ENCODE measurements at places on chromosomes 1 and 21.

DNA sequence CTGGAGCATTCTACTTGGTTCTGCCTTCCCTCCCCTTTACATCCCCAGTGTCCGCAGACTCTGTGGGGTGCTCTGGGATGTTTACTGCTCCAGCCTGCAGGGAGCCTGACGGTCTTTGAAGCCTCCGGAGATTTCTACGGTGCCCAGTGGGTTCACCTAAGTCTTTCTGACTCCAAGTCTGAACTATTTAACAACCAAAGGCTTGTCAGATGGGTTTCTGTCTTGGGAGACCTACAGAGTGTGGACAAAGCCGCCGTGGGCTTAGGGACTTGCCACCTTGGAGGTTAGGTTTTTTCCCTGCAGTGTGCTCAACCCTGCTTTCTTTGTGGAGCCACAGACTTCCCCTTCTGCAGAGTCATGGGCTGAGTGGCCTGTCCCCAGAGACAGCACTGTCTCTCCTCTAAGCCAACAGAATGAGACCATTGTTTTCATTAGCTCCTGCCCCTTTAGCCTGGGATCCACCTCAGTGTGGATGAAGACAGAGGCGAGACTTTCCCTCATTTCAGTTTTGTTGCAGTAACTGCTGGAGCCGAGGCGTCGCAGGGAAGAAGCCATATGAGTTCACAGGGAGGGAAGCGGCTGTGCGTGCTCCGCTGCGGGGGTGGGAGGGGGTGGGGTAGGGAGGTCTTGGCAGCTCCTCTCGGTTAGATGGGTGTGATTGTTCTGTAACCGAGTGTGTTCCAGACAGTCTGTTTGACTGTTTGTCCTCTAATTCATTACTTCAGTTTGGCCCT, 120.7 kb downstream of the CNIH3 start:
- no peak for DNase-seq

- no peak for DNase-seq
Observed at GRCh38 chr1:77228836-77229235, 9.6 kb upstream of the PIGK start.

DNA sequence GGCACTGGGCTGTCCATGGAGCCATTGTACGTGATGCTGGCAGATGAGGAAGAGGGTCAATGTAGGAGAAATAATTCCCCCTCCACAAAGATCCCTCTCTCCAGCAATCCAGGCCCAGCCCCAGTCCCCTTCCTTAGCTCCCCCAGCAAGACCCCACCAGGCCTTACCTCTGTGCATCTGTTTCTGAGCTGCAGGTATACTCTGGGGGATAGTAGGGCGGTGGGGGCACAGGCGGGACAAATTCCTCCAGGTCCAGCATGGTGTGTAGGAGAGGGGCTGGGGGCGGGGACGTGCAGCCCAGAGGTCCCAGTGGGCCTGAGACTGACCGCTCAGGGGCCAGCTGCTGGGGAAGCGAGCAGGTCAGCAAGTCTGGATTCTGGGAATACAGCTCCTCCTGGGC, 3.7 kb downstream of the ENTREP3 start:
- no peak for DNase-seq

DNA sequence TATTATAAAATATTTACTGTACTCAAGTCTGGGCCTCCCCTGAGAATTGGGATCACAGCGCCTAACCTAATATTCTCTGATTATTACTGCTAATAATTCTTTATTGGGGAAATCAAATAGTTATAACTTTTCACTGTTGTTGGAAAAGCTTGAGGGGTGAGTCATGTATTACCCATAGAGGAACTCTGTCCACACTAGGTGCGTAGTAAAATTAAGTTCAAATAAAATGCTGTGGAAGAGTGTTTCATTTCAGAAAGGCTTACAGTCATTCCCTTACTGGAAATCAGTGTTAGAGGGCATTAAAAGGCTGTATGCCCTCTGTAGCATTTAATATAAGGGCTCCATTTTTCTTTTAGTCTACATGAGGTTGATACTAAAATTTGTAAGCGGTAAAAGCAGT, 135.0 kb upstream of the NFIA start:
- no peak for DNase-seq

DNA sequence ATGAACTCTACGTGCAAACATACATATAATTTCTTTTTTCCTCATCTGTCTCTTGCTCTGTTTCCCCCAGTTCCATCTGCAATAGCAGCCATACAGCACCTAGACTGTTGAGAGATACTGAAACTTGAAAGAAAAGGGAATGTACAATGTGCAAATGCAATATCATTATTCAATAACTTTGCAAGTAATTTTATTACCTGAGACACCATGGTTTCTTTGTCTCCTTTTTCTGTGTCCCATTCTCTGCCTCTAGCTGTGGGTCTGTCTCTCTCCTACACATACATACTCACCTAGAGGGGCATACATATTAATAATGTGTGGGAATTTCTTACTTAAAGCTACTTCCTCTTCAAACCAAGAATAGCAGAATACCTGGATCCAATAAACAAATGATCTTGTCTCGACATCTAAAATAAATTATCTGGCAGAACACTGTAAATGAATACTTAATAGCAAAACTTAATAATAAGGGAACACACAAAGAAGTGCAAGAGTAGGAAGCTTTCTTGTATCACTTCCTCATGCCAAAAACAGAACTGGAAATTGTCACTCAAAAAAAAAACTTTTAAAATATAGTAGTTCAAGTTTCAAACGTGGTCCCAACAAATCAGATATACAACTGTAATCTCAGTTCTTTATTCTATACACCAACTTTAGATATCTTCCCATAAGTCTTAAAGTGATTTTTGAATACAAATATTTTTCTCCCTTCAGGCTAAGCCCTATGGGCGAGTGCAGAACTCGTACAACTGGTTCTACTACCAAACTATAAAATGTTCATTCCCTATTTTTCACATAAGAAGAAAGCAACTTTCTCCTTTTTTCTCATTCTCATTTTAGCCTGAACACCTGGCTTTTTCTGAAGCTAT, 194.6 kb downstream of the NRIP1 start:
- DNase-seq, result no peak

DNA sequence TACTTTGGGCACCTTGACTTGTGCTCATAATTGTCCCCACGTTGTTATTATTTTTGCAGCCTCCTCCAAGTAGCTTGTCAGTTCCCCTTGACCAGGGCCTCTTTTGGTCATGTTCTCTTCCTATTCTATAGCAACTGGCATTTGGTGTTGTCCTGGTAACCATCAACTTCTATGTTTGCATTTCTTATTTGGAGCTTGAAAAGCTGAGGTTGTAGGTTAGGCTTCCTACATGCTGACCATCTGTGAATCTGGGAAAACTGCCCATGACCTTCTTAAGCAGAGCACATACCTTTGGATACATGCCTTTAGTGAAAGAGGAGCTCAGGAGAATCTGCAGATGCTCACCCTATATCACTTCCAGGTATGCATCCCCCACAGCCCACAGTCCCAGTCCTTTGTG, 160.8 kb downstream of the HHAT start:
- DNase-seq, result no peak

DNA sequence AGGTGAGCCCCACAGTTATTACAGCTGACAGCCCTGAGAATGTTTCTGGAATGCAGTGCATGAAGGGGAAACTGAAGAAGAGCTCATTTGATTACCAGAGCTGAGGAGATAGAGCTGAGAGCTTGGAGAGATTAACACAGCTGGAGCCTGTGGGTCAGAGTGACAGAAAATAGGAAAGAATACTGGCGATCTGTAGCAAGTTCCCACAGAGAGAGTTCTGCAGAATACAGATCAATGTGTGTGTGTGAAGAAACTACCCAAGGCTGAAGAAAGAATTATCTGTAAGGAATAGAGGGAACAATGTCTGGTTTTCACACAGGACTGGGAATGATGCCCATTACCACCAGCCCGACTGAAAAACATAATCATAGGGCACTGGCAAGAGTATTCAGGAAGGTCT, 103.6 kb upstream of the SNX7 start:
- DNase-seq, result no peak

- DNase-seq, result no peak
Observed at GRCh38 chr1:174491606-174492005, 43.8 kb downstream of the GPR52 start.

DNA sequence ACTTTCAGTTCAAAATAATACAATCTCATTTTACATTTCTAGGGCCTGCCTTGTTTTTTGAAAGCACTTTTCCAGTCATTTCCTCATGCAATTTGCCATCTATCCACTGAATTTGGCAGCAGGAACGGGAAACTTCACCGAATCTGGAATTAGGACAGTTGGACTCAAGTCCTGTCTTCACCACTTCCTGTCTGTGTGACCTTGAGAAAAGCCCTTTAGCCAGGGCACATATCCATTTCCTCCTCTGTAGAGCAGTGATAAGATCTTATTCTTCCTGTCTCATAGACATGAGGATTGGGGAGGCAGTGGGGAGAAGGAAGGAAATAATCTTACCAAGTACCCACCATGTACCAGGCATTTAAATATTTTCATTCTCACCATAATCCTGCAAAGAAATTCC, 12.0 kb downstream of the VAV3 start:
- DNase-seq, result no peak

DNA sequence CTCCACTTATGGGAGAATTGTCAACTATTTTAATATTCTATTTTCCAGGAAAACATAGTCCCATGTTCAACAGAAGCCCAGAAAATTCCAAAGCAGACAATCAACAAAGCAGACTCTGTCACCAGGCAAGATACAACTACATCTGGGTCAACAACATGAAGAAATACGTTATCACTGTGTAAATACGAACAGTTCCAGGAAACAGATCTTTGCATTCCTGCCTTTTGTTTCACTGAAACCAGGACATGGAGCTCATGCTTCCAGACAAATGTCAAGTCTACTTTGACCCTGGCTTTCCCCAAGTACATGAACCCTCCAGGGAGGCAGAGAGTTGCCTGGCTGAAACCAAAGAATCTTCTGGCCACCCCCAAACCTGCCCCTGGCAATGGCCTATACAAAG, 106.7 kb downstream of the SETD4 start:
- no peak for DNase-seq

DNA sequence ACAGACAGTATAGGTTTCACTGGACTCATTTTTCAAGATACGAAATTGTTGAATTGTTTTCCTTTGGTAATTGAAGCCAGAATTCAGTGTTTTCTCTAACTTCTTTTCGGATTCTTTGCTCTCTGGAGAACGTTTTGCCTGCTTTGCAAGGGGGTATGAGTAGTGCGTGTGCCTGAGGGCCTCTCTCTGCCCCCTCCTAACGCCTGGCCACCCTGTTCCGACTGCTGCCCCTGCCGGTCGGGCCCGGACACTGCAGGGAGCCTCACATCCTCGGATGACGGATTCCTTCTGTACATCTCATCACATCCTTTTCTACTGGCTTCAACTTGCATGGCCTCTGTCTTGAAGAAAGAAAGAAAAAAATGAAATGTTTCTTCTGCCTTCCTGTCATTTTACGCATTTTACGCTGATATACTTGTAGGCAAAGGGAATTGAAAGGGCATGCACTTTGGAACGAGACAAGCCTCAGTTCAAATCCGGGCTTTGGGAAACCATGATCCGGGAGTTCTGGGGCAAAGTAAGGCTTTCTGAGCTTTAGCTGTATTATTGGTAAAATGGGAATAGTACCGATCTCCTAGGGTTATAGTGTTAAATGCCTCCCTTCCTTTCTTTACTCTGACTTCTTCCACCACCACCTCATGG, 65.1 kb downstream of the DISC1 start:
- DNase-seq, result no peak

GRCh38 chr1:25543005-25543424, 391 bp upstream of the LDLRAP1 start:
- no peak for DNase-seq

DNA sequence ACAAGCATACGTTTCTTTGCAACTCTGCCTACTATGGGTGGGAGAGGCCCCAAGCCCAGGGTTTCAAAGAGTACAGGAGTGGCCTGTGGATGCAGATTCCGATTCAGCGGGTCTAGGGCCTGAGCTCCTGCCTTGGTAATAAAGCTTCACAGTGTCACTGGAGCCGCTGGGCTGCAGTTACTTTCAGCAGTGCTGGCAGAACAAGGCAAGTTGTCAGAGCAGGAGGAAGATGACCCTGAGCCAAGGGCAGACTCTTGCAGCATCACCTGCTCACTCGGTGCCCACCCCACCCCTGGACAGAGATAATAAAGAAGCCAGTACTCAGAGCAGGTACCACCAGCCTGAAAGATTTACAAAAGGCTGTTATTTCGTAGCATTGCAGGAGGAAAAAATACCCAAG, 8.0 kb upstream of the RAP1GAP start:
- DNase-seq, result no peak

DNA sequence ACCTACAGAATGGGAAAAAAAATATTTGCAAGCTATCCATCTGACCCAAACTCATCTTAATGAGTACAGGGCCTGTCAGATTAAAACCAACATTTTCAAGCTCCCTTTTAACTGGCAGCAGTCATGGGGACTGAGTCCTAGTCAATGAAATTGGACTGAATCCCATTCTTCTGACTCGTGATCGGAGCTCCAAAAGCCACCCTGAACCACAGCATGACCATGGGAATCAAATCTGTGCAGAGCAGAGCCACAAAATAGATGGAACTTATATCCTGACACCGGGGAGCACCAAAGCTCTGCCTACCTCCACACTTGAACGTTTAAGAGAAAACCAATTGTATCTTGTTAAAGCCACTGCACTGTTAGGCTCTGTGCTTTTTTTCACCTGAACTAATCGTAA, 5.0 kb upstream of the RWDD3 start:
- DNase-seq, result no peak

DNA sequence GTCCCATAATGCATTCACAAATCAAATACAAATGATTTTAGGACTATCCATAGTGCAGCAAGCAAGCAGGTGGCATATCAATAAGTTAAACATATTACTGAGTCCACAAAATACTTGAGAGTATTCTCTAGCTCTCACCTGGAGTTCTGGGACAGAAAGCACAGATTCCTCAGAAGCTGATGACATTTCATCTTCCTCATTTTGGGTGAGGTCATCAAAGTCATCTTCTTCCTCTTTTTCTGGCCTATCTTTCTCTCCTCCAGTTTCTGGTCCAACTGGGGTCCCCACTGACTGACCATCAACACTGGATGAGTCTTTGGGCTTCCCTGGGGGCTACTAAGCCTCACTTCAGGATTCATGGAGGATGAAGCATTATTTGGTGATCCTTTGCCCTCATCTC, 38.9 kb downstream of the YY1AP1 start:
- DNase-seq, result no peak

DNA sequence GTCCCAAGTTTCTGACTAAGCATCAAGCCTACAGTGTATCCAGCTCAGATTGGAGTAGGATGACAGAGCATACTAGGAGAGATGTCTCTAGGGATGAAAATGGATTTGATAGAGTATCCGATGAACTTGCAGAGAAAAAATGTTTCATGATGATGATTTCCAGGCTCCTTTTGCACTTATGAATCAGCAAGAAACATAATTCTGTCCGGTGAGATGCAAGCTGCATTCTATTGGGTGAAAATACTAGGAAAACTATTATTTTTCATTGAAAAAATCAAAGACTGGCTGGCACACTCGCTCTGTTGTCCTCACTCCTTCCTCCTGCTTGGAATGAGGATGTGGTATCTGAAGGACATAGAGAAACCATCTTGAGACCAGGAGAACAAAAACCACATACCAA, 35.4 kb upstream of the RAB3GAP2 start:
- DNase-seq, result no peak

- no peak for DNase-seq
Observed at GRCh38 chr1:172622541-172622940, 36.4 kb upstream of the FASLG start.

All from NCI-H2107 (cell line).